ENCODE measurements at places on chromosomes 16 and 17. TPM values are rescaled to one million over a fixed set of nuclear protein-coding genes. Genes with fewer than 3 reads are reported as not detected.

Gene GLG1
- 215 TPM for total RNA-seq

Gene LUC7L3
- total RNA-seq = 26.2 TPM

Gene ZP2
- total RNA-seq = not detected

Gene ATP6V0D1
- total RNA-seq = 99.7 TPM

Gene ASPA
- 7.8 TPM for total RNA-seq

Gene STAC2
- 0.24 TPM for total RNA-seq

Gene BAHCC1
- total RNA-seq = 29.2 TPM

Gene FSCN2
- total RNA-seq = 1.1 TPM

Gene HSD11B2
- 0.93 TPM for total RNA-seq

Gene HAP1
- total RNA-seq = not detected

Gene ZPBP2
- not detected for total RNA-seq

Gene YBX2
- total RNA-seq = not detected

Gene SKAP1
- not detected for total RNA-seq

Gene CACNG5
- total RNA-seq = not detected

Gene SLC16A13
- 0.98 TPM for total RNA-seq

Gene KRTAP4-4
- total RNA-seq = not detected

Gene MYO1D
- total RNA-seq = 30.3 TPM

Gene CES4A
- 2.2 TPM for total RNA-seq

Gene ATP2C2
- not detected for total RNA-seq

Gene ITGAL
- total RNA-seq = not detected

Gene CLEC3A
- not detected for total RNA-seq

Gene PRPSAP2
- total RNA-seq = 13.6 TPM

Gene PSMD7
- total RNA-seq = 40.4 TPM

Gene PPY
- total RNA-seq = not detected

Gene SDK2
- total RNA-seq = 0.49 TPM

Gene MT4
- not detected for total RNA-seq

Gene KRT36
- total RNA-seq = not detected

Gene OMG
- total RNA-seq = 1.9 TPM

Gene SALL1
- 1.5 TPM for total RNA-seq

Gene MCRIP1
- total RNA-seq = 89.0 TPM

Gene KRT23
- not detected for total RNA-seq

Gene CX3CL1
- 5.6 TPM for total RNA-seq

Gene CKLF
- 29.4 TPM for total RNA-seq

Gene IGF2BP1
- total RNA-seq = not detected

Gene UMOD
- not detected for total RNA-seq

Gene GAS2L2
- 0.44 TPM for total RNA-seq

Gene EMP2
- total RNA-seq = 13.4 TPM

Gene C17orf78
- not detected for total RNA-seq

Gene FADS6
- total RNA-seq = not detected

Gene BIRC5
- total RNA-seq = 4.2 TPM

Gene CD300E
- not detected for total RNA-seq

Gene PERCC1
- total RNA-seq = not detected

Gene SLFN13
- 2.0 TPM for total RNA-seq

Gene IL4R
- 19.8 TPM for total RNA-seq

Gene ZFPM1
- 1.4 TPM for total RNA-seq

Measured in cardiac ventricle fibroblast (primary cell).